Melanocyte of skin (primary cell): ENCODE measurements at places on chromosomes 6 and 20. TPM values are rescaled to one million over a fixed set of nuclear protein-coding genes. Genes with fewer than 3 reads are reported as not detected.

The NRN1 gene
- total RNA-seq: 1.8 TPM in 1 of 2 replicates, not detected in the other

The SLC17A1 gene
- not detected in 2 replicates for total RNA-seq

The OPN5 gene
- total RNA-seq: not detected in 2 replicates

The BPIFA1 gene
- total RNA-seq: not detected in 2 replicates

The CCND3 gene
- total RNA-seq: 85.8 and 92.6 TPM in 2 replicates

The SIRPB1 gene
- 2.5 and 6.2 TPM in 2 replicates for total RNA-seq

The CD24 gene
- total RNA-seq: 0.33 and 0.46 TPM in 2 replicates

The BPIFB1 gene
- total RNA-seq: not detected in 2 replicates

The GPX6 gene
- total RNA-seq: not detected in 2 replicates

The VGLL2 gene
- total RNA-seq: not detected in 2 replicates
